Stimulated activated CD8-positive, alpha-beta memory T cell treated with anti-CD3 and anti-CD28 coated beads, Interleukin-7, amount 100 ng/mL, for 48 hours (primary cell): ENCODE measurements at places on chromosomes 12 and 14.
A peak's percentile ranks its signal among the peaks of the same experiment; 100 is the strongest.

GRCh38 chr12:128971802-128972201 lies 118.5 kb downstream of the GLT1D1 start:
- DNase-seq: no peak

GRCh38 chr14:60178164-60178563 lies 13.0 kb upstream of the DHRS7 start:
- DNase-seq: no peak

DNA sequence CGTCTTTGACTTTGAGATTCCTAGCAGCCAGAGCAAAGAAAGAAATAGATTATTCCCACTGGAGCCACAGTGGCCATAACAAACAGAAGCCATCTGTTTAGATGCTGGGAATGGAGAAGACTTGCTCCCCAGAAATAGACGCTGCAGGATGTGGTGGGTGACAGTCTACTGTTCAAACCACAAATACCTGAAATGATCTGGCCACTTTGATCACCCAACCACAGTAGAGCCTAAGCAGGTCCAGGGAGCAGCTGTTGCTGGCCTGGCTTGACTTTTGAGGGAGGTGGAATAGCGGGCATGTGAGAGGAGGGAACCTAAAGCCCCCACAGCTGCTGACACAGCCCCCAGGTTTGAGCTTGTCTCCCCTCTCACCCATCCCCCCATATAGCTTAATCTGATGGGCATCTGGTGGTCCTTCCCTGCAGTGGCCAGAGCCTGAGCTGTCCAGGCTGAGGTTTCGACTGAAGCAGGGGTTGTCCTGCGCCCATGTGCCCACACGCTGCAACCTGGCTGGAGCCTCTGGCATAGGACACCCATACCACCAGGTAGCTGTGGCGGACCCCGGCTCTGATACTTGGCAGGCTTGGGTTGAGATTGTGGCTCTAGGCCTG lies 38.7 kb downstream of the SH2B3 start:
- no peak for DNase-seq

- no peak for DNase-seq
Measured at GRCh38 chr12:128337431-128338170, 70.6 kb downstream of the TMEM132C start.

DNA sequence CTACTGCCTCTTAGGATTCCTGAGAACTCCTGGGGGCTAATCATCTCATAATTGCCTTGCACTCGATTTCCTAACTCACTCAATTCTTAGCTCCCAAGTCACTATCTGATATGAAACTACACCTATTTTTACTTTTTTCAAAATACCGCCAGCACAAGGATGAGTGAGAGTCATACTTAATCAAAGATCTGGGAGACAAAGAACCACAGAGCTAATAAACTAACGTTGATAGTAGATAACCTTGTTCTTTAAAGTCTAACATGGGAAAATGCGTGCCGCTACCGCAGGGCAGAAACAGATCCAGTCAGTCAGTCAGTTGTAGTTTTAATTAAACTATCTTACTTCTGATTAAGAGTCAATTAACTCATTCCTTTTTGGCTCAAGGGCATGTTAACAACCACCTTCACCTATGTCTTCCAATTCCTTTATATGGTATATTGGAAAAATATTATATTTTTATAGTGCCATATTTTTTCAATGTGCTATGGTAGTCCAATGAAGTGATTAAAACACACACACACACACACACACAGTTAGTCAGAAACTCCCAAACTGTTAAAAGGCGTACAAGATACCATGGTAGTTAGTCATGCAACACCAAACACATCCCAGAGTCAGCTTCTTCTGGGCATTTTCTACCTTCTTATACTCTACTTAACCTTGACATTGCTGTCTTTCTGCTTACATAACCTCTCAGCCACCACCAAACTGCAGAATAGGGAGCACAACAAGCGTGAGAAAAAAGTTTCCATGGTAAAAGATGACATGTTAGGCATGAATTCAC lies 114.0 kb downstream of the KLHL28 start:
- no peak for DNase-seq

- no peak for DNase-seq
Measured at GRCh38 chr12:102543494-102544485, 63.4 kb upstream of the IGF1 start.

- no peak for DNase-seq
Measured at GRCh38 chr14:91754185-91754584, 22.3 kb upstream of the CATSPERB start.

- DNase-seq: no peak
Measured at GRCh38 chr12:124094733-124095132, 121.7 kb downstream of the ZNF664 start.

DNA sequence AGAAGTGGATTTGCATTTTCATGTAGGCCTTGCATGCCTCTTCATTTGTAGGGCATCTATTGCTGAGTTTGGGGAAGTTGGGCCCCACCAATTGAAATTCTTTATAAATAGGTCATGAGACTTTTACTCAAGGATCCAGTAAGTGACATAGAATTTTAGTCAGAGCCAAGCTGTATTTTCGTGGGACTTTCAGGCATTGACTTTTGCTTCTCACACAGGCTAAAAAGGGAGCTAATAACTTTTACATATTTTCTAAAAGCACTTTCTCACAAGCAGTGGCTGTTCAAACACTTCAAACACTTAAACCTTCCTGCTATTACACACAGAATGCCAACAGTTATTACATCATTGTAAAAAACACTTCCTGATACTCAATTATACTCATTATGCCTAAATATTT lies 260.5 kb downstream of the MSRB3 start:
- no peak for DNase-seq

- no peak for DNase-seq
Measured at GRCh38 chr12:93684716-93685115, 7.5 kb downstream of the CRADD start.

DNA sequence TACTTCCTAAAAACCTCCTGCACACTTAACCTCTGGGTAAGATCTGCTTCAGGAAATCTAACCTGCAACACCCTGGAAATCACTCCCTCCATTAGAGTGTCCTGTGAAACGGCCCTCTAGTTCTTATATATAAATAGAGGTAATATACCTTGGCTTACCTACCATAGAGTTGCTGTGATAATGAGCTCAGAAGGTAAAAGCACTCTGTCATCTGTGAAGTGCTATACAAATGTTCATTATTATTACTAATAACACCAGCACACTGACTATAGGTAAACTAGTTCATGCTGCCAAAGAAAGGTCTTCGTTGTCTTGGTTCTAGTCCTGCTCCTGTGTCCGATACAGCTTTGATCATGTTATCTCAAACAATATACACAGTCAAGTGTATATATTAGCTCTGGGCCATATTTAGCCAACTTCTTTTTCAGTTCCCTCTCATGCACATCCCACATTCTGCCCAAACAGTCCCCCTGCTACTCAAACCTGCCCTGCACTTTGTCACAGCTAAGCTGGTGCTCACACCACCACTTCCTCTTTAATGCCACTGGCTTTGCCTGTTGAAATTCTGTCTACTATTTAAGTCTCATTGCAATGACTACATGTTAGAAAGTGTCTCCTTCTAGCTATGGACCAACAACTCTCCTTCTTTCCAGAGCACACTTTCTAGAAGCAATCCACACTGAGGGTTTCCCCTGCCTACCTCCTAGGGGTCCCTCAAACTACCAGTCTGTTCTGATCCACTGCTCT lies 5.1 kb downstream of the E2F7 start:
- no peak for DNase-seq

DNA sequence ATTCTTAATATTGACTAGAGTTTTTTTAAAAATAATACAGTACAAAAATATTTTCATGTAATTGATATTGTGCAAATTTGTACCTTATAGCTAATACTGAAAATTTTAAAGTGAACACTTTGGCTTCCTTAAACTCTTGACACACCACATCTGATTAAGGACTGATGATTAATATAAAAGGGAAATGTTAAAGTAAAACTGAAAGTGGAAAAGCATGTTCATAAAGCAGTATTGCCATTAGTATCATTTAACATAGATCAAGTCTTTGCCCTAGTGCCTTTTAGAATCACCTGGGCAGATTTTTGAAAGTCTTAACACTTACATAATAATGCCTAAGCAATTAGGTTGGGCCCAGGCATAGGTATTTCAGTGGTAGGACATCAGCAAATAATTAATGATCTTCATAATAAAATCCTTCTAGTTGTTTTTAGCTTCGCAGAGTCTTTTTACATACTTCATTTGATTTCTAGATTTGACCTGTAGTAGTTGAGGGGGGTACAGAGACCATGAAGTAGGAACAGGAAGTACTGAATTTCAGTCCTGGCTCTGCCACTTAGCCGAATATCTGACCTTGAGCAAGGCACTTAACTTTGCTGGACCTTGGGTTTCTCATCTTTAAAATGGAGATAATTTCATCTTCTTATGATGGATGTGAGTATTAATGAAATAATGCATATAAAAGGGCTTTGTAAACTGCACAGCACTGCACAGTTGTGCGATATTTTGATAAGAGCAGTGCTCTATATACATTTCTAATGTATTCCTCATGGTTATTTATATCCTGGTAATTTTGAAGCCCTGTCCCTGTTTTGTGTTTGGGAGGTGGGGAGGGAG lies 43.7 kb downstream of the MARK3 start:
- DNase-seq: no peak

DNA sequence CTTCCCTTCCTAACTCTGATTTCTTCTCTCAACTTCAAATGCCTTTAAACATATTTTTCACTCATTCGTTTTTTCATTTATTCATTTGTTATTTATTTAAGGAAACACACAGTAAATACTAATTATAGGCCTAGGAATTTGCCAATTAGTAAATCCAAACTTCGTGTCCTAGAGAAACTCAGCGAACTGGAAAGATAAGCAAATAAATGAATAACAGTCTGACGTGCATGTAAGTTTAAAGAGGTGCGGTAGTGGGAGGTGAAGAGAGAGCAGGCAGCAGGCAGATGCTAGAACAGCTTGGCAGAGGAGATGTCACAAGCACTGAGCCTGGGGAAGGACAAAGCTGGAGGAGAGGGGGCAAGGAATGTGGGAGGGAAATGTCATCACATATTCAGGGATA lies 228.2 kb downstream of the DPY19L2 start:
- no peak for DNase-seq

- peak; percentile 34 for DNase-seq
Measured at GRCh38 chr12:7092229-7092985, at the start of gene C1R. Gene C1R, minus strand, starts transcription at chr12:7092445. Its CDS starts 57 bp downstream, at chr12:7092388.

- DNase-seq: no peak
Measured at GRCh38 chr12:117980616-117981015, 11.8 kb upstream of the KSR2 start.

DNA sequence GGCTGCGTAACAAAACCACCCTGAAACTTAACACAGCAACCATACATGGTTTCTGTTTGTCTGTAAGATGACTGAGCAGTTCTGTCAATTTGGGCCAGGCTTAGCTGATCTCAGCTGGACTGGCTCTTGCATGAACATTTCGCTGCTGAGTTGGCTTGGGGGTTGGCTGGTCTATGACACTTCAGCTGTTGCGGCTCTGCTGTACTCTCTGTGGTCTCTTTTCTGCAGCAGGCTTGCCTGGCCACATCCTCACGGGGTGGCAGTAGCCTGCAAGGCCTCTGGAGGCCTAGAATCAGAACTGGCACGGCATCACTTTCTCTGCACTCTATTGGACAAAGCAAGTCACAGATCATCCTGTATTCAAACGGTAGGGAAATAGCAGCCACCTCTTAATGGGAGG lies 216.2 kb downstream of the BCL11B start:
- peak; percentile 47 for DNase-seq

DNA sequence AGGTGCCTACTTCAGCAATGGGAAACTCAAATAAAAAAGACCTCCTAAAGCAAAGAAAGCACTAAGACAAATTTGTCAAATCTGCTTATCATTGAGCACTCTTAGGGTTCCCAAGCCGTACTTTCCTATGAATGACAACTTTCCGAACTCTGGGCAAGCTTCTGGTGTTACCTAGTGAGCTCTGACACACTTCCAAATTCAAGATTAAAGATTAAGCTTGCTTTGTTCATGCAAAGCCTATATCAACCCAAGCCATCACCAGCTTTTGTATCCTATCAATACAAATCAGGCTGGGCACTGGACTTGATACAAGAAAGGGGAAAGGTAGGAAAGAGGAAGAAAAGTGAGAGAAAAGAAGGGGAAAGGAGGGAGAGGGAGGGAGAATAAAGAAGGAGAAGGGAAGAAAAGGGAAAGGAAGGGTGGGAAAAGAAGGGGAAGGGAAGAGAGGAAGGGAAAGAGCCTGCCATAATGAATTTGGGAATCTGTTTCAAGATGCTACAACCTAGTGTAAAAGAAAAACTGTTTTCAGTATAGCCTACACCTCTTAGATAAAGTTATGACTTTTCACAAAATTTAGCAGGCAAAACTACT lies 23.8 kb upstream of the FBLN5 start:
- no peak for DNase-seq

DNA sequence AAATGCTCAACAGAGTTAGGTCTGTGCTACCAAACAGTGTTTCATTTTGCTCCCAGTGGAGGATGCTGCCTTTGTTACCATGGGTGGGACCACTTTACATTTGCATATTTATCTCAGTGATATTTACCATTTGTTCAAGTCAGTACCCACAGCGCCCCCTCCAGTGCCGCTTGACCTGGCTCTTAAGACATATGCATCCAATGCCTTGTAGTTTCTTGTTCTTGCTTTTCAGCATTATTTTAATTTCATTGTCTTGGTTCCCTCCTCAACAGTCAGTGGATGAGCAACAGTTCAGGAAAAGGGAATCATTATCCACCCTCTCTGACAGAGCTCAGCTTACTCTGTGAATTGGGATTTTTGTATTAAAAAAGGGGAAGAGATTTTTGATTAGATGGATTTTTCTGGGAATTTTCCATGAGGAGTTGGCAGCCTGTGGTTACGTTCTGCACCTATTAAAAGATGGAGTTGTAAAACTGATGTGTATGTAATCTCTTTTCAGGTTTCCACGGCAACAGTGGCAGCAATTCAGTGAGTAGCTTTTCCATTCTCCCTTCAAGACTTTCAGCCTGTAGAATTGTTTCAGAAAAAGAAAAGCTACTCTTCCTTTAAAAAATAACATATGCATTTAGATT lies 240.5 kb upstream of the DAAM1 start:
- no peak for DNase-seq

DNA sequence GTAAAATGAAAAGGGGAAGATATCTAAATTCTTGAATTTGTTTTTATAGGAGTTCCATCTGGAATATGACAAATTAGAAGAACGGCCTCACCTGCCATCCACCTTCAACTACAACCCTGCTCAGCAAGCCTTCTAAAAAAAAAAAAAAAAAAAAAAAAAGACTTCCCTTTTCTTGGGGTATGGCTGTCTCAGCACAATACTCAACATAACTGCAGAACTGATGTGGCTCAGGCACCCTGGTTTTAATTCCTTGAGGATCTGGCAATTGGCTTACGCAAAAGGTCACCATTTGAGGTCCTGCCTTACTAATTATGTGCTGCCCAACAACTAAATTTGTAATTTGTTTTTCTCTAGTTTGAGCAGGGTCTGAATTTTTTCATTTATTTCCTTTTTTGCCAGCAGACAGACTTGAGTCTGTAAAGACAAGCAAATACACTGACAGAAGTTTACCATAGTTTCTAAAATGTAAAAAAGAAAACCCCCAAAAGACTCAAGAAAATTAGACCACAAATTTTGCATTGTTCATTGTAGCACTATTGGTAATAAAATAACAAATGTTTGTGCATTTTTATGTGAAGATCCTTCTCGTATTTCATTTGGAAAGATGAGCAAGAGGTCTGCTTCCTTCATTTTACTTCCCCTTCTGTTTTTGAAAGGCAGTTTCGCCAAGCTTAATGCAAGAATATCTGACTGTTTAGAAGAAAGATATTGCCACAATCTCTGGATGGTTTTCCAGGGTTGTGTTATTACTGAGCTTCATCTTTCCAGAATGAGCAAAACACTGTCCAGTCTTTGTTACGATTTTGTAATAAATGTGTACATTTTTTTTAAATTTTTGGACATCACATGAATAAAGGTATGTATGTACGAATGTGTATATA lies 12.1 kb upstream of the KCNMB4 start:
- DNase-seq: no peak

GRCh38 chr14:29242755-29243754 lies 476.5 kb downstream of the FOXG1 start:
- DNase-seq: no peak
